CD4-positive, alpha-beta T cell treated with Interleukin-4 for 4 hours (primary cell): ENCODE measurements at places on chromosomes 5 and 9.

DNA sequence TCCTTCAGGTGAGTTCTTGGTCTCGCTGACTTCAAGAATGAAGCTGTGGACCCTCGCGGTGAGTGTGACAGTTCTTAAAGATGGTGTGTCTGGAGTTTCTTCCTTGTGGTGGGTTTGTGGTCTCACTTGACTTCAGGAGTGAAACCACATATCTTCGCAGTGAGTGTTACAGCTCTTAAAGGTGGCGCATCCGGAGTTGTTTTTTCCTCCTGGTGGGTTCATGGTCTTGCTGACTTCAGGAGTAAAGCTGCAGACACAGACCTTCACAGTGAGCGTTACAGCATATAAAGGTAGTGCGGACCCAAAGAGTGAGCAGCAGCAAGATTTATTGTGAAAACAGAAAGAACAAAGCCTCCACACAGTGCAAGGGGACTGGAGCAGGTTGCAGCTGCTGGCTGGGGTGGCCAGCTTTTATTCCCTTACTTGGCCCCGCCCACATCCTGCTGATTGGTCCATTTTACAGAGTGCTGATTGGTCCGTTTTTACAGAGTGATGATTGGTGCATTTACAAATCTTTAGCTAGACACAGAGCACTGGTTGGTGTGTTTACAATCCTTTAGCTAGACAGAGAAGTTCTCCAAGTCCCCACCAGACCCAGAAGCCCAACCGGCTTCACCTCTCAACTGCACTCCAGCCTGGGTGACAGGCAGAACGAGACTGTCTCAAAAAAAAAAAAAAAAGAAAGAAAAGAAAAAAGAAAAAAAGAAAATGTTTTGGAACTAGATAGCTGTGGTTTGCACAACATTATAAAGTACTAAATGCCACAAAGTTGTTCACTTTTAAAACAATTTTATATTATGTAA, 9.1 kb upstream of the ERMP1 start:
- peak; percentile 73 for DNase-seq

DNA sequence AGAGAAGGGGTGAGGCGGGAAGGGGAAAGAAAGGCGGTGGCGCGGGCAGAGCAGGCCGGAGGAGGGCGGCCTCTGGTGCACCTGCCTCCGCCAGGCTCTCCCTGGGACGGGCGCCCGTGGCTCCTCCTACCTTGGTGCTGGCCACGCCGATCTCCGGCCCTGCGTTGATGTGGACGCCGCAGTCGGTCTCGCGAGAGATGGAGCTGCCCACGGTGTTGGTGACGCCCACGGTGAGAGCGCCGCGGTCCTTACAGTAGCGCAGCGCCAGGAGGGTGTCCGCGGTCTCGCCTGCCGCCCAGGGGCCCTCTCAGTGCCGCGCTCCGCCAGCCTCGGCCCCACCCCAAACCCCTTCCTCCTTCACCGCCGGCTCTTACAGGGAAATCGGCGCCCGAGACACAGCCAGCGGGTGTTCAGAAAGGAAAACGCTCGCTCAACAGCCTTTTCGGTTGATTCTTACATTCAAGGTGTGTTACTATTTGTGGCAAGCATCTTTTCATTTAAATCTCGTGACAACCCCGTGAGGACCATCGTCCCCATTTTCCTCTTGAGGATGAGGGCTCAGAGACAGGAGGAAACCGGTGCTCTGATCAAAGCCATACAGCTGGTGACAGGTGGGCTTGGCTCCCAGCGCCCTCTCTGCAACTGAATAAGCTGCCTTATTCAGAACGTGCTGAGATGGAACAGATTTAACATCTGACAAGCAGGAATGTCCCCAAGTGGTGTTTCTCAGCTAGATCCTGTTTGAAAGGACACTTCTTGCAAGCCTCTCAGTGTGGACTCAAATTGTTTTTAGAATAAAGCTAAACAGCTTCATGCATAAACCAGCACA, 22.0 kb upstream of the MAPK9 start:
- DNase-seq, result peak; percentile 30

DNA sequence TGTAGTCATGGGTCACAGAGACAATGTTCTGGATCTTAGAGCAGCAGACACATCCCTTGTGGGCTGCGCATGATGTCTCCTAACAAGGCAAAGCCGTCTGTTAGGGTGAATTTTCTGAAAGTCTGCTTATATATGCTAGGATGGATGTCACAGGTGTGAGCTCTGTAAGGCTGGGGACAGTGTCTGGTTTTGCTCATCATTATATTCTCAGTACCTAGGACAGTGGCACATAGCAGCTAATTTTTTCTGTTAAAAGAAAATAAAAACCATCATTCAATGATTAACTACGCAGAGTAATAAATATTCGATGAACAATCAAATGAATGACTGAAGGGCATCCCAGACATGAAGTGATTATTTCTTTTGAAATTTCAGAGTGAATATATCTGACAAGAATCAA, 52.9 kb upstream of the FAM169A start:
- no peak for DNase-seq

DNA sequence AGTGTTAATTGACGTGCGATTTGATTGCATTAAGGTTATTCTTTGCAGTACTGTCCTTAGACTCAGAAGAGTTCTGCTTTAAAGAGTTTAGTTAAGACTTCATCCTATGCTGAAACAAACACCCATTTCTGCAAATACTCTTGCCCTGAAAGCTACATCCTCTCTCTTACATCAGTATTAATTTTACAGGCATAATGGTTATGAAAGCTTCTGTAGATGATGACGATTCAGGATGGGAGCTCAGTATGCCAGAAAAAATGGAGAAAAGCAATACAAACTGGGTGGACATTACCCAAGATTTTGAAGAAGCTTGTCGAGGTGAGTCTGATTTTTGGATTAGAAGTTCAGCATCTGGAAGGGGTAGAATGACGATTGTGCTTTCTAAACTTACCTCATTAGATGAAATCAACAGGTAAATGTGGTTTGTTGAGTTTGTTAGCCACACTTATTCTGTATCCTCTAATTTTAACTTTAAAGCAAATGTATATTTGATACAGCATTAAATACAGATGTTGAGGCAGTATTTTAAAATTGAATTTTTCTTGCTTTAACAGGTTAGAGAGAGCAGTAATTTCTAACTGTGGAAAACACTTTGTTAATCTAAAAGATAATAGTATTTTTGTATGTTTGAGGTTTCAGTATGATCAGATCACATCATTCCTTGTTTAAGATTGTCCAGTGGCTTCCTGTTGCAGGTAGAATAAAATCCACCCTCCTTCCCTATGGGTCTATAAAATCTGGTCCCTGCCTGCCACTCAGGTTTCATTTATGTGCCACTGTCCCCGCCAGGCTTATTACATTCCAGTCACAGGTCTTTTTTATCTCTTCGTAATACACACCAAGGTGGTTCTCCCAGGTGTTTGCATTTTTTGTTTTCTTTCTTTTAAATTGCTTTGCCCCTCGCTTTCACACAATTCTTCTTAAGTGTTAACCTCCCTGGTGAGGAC, 1.3 kb downstream of the NAA35 start:
- DNase-seq, result no peak

DNA sequence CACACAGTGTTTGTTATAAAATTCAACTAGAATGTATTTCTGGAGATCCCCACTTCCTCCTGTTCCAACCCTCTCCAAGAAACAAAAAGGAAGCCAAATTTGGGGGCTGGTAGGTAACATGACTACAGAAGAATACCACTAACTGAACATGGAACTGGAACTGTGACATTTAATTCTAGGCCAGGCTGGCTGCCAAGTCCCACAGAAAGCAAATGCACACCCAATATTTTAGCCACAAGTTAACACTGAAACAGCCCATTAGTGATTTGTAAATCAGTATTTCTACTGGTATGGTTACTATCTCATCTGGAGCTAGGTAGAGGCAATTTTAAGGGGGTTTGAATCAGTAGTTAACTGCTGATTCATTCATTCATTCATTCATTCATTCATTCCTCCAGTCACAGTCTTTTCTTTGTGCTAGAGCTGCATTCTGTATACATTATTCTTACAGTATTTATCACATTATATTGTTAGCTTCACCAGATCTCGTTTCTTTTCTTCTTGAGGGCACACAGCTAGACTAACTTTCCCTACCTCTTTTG, 131.7 kb upstream of the GDNF start:
- no peak for DNase-seq

DNA sequence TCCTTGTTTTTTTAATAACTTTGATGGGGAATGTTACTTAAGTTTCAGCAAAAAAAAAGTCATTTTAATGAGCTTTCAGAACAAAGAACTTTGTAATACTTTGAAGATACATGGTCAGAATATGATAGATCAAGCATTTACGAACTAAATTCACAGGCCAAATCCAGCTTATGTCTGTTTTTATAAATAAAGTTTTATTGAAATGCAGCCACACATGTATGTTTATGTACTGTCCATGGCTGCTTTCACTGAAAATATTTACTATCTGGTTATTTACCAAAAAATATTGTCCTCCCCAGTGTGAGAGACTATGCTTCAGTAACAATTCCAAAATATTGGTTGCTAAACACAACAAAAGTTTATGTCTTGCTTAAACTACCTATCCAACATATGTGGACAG, 366.7 kb downstream of the PIK3R1 start:
- no peak for DNase-seq

GRCh38 chr5:176631383-176632200, 1.1 kb downstream of the EIF4E1B start:
- no peak for DNase-seq

GRCh38 chr9:27530915-27531755, 1.5 kb upstream of the MOB3B start:
- DNase-seq, result no peak

DNA sequence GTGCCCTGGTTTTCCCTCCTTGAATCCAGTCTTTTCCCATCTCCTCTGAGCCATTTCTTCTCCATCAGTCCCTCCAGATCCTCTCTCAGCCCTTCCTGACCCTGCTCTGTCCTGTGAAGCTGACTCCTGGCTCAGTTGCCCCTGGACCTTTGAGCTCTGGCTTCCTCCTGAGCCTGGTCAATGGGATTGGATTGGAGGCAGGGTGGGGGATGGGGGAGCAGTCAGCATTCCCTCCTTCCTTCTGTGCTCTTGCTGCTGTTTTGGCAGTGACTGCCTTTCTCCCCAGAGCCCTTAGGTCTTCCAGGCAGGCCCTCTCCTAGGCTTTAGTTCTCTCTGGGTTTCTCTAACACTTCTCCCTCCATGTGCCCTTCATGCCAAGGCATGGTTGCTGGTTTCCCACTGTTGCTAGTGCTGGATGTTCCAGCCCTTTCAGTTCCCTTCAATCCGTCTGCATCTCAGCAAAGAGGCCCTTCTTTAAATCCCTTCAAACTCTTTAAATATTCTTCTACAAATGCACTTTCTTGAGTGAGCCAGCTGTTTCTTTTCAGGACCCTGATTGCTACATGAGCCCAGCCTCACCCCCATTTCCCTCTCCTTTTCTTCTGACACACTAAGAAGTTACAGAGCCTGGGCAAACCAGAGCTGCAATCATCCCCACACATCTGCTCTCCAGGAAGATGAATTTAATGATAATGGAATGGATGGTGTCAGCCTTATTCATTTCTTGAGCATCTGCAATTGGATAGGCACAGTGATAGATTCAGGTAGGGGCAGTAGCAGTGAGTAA, 2.2 kb downstream of the TNFSF15 start:
- DNase-seq, result no peak

DNA sequence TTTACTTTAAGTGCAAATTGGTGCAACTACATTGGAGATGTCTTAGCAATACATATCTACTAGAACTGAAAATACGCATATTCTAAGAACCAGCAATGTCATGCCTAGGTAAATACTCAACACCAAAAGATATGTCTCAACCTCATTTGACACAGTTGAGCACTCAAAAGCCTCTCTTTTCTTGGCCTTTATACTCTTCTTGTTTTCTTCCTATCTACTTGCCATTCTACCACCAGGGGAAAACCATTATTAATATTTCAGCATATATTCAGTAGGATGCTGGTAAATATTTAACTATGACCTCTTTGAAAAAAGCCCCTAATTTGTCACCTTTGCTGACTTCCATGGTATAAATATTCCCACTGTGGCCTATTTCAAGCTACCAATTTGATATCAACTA, 443.8 kb downstream of the LRRC70 start:
- DNase-seq, result no peak

- peak; percentile 88 for DNase-seq
Observed at GRCh38 chr5:141692919-141693725, 11.1 kb upstream of the ARAP3 start.

DNA sequence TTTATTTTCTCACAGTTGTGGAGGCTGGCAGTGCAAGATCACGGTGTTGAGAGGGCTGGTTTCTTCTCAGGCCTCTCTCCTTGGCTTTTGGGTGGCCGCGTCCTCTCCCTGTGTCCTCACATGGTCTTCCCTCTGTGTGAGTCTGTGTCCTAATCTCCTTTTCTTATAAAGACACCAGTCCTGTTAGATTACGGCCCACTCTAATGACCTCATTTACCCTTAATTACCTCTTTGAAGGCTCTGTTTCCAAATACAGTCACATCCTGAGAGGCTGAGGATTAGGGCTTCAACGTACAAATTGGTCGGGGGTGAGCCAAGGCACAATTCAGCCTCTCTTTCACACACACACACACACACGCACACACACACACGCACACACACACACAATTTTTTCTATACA, 73.0 kb downstream of the UGCG start:
- no peak for DNase-seq

DNA sequence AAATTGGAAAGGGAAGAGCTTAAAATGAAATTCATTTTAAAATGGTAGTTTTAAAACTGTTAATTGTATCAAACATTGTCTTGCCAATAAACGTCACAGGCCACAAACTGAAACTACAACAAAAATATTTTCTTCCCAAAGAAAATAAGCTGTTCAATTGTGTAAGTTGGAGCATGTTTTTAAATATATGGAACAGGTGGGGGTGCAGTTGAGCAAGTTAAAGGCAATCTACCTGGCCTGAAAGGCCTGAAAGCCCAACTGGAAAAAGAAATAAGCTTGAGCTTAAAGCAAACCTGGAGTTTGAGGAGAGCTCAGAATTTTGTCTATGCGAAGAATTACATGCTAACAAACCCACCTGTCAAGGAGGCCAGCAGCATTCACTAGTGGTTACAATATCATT, 439.5 kb downstream of the ACTL7B start:
- DNase-seq, result no peak

DNA sequence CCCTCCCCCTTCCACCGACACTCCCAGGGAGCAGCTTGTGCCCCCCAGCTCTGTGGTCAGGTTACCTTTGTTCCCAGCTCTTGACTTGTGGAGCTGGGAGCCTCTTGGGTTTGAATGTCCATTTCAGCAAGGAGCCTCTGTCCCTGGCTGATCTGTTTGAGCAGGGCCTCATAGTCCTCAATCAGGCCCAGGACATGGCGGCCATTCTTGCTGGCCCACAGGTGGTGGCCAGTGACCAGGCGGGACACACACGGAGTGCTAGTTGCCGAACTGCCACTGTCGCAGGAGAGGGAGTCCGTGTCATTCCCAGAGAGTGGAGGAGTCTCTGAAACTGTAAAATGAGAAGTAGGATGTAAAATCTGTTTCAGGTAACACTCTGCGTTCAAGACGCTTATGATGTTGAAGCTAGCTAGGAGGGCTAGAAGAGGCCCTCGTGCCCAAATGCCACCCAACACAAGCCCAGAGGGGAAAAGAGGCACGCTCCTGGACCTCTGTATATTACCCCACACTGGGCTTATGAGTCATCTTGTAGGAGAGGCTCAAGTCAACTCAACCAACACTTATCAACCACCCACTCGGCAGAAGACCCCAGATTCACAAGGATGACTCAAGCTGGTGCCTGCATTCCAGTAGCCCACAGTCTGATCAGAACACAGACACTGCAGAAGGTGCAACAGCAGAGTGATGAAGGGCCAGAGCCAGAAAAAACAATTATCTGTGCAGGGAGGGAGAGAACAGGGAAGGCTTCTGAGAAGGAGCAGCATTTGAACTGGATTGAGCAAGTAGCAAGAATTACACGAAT, 177.0 kb downstream of the CDK5RAP2 start:
- no peak for DNase-seq

GRCh38 chr5:148697809-148698196, 43.5 kb upstream of the HTR4 start:
- DNase-seq, result no peak
